ENCODE measurements at places on chromosomes 16 and 17.

DNA sequence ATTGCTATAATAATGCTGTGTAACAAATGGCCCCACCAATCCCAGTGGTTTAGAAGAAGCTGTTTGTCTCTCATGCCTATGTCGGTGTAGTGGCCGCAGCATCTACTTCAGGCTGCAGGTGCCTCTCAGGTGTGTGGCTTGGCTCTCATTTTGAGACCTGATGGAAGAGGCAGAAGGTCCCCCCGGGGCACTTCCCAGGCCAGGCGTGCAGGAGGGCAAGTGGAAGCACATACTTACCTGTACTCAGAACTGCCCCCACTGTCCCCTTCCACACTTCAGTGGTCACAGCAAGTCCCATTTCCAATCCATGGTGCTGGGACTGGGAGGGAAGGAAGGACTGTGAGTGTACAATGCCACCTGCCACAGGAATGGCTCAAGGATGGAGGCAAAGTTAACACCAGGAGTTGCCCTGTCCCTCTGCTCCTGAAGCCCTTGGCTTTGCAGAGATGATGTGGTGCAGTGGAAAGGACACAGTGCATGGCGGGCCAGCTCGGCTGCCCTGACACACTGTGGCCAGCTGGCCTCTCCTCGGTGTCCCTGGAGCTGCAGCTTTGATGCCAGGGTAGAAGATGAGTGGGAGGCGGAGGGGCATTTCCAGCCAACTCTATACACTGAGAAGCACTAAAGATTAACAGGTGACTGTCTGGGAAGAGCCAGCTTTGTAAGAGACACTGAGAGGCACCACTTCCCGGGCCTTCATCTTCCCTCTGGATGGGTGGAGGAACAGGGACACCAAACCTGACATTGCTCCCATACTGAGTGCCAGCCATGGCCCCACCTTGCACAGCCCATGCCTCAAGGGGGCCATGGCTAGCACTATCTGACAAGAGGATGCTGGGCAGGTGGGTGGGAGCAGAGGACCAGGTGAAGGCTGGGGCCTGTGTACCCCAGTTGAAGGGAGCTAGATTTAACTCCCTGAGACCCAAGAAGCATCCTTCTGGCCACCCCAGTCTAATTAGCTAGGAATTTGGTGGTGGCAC is 105.9 kb downstream of the METRNL start:
- DNase-seq, result no peak

GRCh38 chr17:33667671-33668070 is 374.6 kb upstream of the ASIC2 start:
- no peak for DNase-seq

DNA sequence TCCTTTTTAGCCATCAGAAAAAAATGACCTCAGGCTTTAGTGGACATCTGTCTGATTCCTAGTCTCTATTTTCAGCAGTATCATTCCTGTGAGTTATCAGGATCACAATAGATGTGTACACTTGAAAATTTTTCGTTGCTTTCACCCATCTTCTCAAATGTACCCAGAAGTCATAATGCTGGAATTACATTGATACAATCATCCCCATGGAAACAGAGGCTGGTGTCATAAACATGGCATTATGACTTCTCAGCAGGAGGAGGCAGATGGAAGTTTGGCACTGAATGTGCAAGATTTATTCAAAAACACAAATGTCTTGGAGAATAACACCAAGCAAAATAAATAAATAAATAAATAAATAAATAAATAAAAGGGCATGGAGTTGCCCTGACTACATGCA is 292.5 kb downstream of the PHKB start:
- no peak for DNase-seq

GRCh38 chr16:16096121-16096857 is 127.0 kb downstream of the ABCC6 start:
- DNase-seq, result no peak

GRCh38 chr16:81276323-81276722 is 37.8 kb downstream of the BCO1 start:
- DNase-seq, result no peak

GRCh38 chr17:266701-267667 is 85.5 kb upstream of the DOC2B start:
- no peak for DNase-seq

DNA sequence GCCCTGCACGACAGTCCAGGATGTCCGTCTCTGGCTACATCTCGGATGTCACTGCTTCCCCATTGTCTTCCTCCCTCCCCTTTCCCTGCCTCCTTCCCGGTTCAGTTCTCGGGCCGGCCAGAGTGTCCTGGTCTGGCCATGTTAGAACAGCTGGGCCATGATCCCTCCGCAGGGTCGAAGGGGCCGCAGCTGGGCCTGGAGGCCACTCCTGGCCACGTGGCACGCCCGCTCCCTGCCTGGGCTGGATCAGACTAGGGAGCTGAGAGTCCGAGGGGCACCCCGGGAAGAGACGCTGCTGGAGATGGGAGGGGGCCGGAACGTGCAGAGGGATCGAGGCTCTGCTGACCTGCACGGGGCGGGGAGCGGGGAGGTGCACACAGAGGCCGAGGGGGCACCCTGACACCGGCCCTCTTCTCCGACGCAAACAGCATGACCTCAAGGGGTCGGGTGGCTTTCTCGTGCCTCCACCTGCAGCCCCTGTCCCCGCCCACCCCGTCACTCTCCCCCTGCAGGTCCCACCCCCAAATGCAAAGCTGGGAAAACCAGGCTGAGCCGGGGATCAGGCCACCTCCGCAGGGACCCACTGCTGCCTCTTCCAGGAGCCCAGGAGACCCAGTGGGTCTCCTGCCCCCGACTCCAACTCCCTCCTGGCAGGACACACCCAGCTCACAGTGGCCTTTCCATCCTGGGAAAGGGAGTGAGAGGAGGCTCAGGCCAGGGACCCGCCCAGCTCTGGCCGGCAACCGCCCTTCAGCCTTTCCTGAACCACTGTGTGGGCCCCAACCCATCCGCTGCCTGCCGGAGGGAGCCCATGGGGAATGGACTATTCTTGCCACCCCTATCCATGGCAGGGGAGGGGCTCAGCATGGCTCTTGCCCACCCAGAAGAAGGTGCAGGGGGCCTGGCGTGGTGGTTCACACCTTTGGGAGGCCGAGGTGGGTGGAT is 38.5 kb downstream of the CTU2 start:
- no peak for DNase-seq

DNA sequence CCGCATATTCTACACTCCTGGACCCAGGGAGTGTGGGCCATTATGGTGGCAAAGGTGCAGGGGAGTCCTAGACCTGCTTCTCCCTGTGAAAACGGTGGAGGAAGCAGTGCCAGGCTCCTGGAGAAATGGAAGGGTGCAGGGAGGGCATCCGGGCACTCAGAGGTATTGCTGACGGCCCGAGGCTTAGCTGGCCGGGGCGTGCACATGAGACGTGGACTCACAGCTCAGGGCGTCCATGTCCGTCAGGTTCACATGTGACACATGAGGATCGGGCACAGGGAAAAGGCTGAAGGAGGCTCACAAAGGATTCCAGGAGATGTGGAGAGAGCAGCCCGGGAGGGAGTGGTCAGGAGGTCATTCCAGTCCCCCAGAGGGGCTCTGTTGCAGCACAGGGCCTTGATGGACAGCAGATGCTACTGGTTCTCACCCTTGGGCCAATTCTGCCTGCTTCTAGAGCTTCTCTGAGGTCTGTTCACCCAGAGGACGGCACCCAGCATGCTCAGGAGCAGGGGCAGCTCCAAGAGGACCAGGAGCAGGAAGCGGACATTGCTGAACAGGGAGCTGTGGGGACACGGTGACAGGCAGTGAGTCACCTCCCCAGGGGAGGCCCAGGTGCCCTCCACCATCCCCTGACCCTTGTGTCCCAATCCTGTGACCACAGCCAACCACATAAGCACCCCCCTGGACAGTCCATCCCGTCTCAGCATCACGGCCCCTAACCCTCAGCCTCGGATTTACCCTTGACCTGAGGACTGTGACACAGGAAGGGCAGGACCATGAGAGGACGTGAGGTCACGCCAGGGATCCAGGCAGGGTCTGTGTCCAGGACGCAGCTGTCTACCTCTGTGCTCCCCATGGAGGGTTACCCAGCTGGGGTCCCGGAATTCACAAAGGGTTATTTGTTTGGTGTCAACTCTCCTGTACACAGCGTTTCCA is 4.5 kb downstream of the CD300C start:
- no peak for DNase-seq

DNA sequence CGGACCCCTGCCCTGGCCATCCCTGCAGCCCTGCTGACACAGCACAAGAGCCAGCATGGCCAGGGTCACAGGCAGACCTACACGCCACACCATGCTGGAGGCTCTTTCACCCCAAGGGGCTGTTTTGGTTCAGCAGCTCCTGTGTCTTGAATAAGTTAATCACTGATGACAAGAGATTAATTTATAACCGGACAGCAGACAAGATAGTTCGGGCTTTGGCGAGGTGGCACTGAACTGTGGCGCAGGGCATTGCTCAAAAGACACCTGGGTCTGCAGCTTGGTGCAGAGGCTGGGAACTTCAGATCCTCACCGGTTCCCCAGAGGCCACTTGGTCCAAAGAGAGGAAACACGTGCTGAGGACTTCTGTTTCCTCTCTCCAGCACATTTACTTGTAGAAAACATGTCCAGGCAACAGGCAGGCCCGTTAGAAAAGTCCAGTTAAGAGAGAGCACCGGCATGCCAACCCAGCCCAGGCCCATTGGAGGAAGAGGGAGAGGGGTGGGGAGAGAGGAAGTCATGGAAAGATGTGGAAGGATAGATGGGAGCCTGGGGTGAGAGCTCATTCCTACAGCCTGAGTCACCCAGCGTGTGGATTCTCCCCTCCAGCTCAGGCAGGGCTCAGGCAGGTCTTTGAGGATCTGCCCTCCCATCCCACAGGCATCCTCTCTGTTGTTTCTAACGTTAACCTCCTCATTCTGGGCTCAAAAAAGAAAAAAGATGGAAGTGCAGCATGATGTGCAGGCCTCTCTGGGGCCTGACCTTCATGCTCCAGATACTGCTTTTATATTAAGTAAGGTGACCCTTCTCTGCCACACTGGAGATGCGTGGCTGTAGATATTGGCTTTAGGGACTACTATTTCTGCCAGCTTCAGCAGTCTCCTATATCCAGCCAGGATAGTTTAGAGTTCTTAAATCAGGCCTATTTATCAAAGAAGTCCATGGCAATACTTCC is 80.0 kb upstream of the HNF1B start:
- no peak for DNase-seq

DNA sequence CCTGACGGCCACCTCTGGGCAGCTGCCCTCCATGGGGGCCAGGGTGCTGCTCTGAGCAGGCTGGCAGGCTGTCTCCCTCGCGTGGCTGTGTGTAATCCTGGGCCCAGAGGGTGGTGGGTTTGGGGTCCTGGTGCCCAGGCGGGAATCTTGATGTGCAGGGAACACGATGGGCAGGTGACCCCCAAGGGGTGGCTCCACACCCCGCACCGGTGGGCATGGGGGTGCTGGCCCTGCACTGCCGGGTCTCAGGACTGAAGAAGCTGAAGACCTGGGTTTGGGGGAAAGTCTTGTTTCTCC is 8.6 kb downstream of the CHMP6 start:
- no peak for DNase-seq

GRCh38 chr16:64428463-64429113 is 693.3 kb downstream of the CDH11 start:
- DNase-seq, result no peak

GRCh38 chr17:30812218-30813177 is 12.0 kb downstream of the CRLF3 start:
- DNase-seq, result no peak

DNA sequence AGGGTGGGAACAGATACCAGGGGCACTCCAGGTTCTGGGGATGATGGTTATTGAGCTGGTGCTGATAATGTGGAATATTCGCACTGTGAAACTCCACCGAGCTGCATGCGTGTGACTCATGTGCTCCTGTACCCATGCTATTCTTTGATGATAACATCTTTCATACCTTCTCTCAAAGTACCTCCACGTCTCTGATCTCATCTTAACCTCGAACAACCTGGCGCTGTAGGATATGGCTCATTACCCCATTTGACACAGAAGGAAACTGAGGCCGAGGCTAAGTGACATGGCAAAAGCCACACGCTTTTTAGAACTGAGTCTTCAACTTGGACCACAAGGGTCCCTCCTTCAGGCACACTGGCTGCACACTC is 30.2 kb upstream of the MRPS23 start:
- DNase-seq, result no peak

- DNase-seq, result no peak
Observed at GRCh38 chr17:73722165-73722564, 77.9 kb upstream of the SDK2 start.
